Smooth muscle cell of the coronary artery (primary cell): ENCODE measurements at places on chromosomes 11 and 22. TPM values are rescaled to one million over a fixed set of nuclear protein-coding genes. Genes with fewer than 3 reads are reported as not detected.

The WNT7B gene
- not detected in 2 replicates for total RNA-seq

The XKR3 gene
- total RNA-seq = not detected in 2 replicates

The RBMXL2 gene
- total RNA-seq = 0.08 TPM in 1 of 2 replicates, not detected in the other

The SORL1 gene
- total RNA-seq = 0.38 and 0.59 TPM in 2 replicates

The ACTN3 gene
- total RNA-seq = under 0.01 and 0.12 TPM in 2 replicates

The NPTXR gene
- 0.60 and 2.0 TPM in 2 replicates for total RNA-seq

The OOSP4B gene
- not detected in 2 replicates for total RNA-seq

The FADS1 gene
- total RNA-seq = 50.9 and 69.6 TPM in 2 replicates

The MYO18B gene
- under 0.01 and 6.7 TPM in 2 replicates for total RNA-seq

The PLAAT4 gene
- total RNA-seq = 8.3 and 49.4 TPM in 2 replicates

The YPEL1 gene
- total RNA-seq = 0.98 and 1.1 TPM in 2 replicates

The C11orf86 gene
- not detected in 2 replicates for total RNA-seq

The SLC37A2 gene
- 0.30 and 0.35 TPM in 2 replicates for total RNA-seq

The CRYBB2 gene
- not detected in 2 replicates for total RNA-seq

The P2RX6 gene
- total RNA-seq = 0.47 and 0.68 TPM in 2 replicates

The CSRP3 gene
- not detected in 2 replicates for total RNA-seq

The CARD16 gene
- 4.5 and 24.5 TPM in 2 replicates for total RNA-seq

The OR51B2 gene
- 0.12 TPM in 1 of 2 replicates, not detected in the other for total RNA-seq

The OR51B4 gene
- total RNA-seq = not detected in 2 replicates

The MOGAT2 gene
- not detected in 2 replicates for total RNA-seq

The SLC35F2 gene
- 4.1 and 23.5 TPM in 2 replicates for total RNA-seq

The MYO7A gene
- total RNA-seq = 0.08 and 0.23 TPM in 2 replicates

The ZDHHC5 gene
- total RNA-seq = 23.9 and 24.3 TPM in 2 replicates

The HEPN1 gene
- total RNA-seq = 0.08 TPM in 1 of 2 replicates, not detected in the other

The SLC1A2 gene
- total RNA-seq = 0.15 and 71.1 TPM in 2 replicates

The PPFIBP2 gene
- 35.0 and 37.8 TPM in 2 replicates for total RNA-seq

The NCF4 gene
- total RNA-seq = not detected in 2 replicates

The PATE2 gene
- total RNA-seq = 0.15 TPM in 1 of 2 replicates, not detected in the other

The PACS1 gene
- total RNA-seq = 53.6 and 59.8 TPM in 2 replicates

The APOA5 gene
- not detected in 2 replicates for total RNA-seq

The SLC22A12 gene
- total RNA-seq = not detected in 2 replicates

The MMP13 gene
- total RNA-seq = not detected in 2 replicates

The PDGFD gene
- 2.0 and 61.0 TPM in 2 replicates for total RNA-seq

The EXT2 gene
- total RNA-seq = 143 TPM in 2 replicates

The IGLL1 gene
- total RNA-seq = not detected in 2 replicates

The OR6M1 gene
- total RNA-seq = not detected in 2 replicates

The AMPD3 gene
- 0.23 and 4.4 TPM in 2 replicates for total RNA-seq

The MMP12 gene
- total RNA-seq = under 0.01 and 9.1 TPM in 2 replicates

The IL17REL gene
- total RNA-seq = not detected in 2 replicates

The PHLDA2 gene
- 0.23 and 5.7 TPM in 2 replicates for total RNA-seq

The GRAP2 gene
- total RNA-seq = not detected in 2 replicates

The CBLIF gene
- total RNA-seq = not detected in 2 replicates

The OR52E2 gene
- not detected in 2 replicates for total RNA-seq

The MS4A3 gene
- not detected in 2 replicates for total RNA-seq

The KRTAP5-2 gene
- total RNA-seq = not detected in 2 replicates

The SCGB1C1 gene
- total RNA-seq = not detected in 2 replicates

The FXYD2 gene
- not detected in 2 replicates for total RNA-seq
